ENCODE measurements at places on chromosomes 2 and 18.

DNA sequence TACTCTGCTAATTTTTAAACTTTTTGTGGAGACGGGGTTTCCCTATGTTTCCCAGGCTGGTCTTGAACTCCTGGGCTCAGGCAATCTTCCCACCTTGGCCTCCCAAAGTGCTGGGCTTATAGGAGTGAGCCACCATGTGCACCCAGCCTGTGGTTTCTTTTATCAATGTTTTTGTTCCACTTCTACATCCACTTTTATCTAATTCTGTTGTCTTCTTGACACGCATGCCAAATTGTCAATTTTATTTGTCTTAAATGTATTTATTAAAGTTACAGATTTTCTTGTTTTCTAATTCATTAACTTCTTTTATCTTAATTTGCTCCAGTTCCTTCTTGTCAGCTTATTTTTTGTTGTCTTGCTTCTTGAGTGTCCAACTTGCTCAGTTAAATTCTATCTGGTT is 43.8 kb upstream of the ASPRV1 start:
- DNase-seq, result no peak

DNA sequence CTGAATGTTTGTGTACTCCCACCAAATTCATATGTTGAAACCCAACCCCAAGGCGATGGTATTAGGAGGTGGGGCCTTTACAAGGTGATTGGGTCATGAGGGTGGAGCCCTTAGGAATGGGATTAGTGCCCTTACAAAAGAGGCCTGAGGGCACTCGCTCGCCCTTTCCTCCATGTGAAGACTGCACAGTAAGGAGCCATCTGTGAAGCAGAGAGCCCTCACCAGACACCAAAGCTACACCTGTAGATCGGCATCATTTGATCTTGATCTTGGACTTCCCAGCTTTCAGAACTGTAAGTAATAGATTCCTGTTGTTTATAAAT is 62.9 kb upstream of the FZD7 start:
- DNase-seq, result no peak

DNA sequence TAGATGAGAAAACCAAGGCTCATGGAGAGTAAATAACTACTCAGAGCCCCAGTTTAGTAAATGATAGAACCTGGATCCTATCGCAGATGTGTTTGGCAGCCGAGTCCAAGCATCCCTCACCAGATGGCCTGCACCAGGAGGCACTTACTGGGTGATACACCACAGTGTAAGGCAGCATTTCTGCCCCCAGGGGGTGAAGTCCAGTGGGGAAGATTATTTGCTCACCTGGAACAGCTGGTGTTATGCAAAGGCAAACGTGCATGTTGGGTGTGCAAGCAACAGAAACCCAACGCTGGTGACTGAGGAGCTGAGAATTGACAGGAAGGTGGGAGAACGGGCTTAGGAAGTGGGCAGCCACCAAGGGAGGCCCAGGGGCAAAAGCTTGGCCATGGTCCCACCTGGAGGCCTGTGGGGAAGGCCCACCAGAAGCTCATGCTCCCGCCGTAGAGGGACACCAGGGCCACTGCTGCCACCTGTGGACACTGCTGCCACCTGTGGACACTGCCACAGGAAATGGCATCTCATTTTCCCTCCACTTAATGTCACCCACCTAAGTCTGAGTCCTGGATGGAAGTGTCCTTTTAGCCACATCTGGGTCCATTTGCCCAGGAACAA is 100.6 kb downstream of the TFCP2L1 start:
- no peak for DNase-seq

DNA sequence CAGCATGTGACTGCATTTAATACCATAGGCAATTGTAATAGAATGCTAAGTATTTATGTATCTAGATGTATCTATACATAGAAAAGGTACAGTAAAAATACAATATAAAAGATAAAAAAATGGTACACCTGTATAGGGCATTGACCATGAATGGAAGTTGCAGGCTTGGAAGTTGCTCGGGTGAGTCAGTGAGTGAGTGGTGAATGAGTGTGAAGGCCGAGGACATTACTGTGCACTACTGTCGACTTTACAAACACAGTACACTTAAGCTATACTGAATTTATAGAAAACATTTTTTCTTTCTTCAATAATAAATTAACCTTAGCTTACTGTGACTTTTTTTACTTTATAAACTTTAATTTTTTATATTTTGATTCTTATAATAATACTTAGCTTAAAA is 8.9 kb downstream of the DIS3L2 start:
- no peak for DNase-seq

DNA sequence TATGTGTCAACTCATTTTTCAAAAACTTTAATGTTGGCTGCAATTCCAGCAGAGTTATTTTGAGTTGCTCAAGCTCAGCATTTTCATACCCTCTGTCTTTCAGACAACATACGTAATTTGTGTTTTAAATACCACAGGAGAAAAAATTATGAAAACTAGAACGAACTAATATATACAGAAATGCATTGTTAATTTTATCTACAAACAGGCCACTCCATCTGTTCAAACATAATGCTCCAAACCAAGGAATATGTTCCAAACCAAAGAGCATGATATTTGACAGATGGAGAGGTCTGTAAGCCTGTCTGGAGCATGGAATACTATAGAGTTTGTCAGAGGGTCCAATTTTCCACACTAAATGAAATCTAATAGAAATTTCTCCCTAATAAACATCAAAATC is 536.2 kb upstream of the FSIP2 start:
- DNase-seq, result no peak

GRCh38 chr18:74937291-74937690 is 271.6 kb downstream of the PTGR3 start:
- DNase-seq, result no peak

GRCh38 chr2:121173112-121173511 is 111.9 kb downstream of the TFCP2L1 start:
- no peak for DNase-seq

DNA sequence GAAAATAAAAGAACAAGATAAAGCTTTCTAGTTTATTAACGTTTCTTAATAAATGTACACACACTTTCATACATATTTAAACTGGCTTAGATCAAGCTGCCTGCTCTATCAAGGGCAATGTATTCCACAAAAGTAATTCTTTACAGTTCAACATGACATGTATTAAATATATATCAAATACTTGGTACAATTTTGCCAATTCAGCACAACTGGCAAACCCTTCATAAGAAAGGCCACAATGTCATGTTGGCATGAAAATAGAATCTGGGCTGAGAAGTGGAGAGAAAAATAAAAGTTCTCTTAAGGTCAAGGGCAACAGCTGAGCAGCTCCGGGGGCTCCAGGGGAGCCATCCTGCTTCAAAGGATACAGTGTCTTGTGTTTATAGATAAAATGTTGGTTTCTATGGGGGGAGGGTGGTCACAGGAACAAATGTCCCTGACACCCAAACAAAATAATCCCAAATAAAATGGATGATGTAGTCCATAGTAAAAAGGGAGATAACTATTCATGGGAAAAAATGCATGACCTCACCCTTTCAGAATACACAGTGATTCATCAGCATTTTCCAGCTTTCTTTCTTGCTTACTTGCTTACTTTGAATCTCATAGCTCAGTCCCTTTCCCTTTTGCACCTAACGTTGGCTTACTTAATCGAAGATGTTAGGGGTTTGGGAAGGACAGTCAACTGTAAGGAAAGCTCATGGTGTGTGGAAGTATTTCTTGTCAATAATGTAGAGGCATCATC is 494.9 kb downstream of the NYAP2 start:
- no peak for DNase-seq

DNA sequence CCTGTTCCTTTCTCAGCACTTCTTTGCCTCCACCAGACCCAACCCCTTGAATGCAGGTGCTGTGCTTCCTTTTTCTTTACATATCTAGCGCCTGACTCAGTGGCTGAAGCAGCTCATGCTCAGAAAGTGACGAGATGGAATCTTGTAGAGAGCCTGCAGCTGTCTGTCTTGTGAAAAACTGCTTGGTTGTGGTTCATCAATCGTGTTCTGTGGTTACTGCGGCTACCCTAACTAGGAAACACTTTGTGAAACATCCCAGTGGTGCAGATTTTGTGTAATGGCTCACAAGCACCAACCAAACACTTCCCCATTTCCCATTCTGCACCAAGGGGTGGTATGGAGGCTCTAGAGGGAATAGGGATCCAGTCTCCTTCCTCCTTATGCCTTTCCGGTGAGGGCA is 307.2 kb upstream of the MMADHC start:
- DNase-seq, result peak; percentile 96
